ENCODE measurements at places on chromosomes 5 and 9.

GRCh38 chr9:21155501-21155900 lies 11.0 kb downstream of the IFNA21 start:
- no peak for DNase-seq

DNA sequence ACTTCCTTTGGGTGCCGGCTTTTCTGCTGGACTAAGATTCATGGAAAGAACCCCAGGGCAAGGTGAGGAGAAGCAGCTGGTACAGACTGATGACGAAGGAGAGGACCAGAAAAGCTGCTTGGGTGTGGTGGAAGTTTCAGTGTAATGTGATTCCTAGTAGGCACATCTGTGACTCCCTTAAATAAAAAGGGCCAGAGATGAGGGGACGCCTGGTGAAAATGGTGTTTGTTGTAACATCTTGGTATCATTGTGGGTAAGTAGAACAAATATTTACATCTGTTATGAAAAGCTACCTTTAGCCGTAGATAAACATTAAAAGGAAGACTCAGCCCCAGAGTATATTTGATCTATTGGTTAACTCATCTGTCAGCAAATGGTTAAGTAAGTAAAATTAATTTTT lies 33.8 kb downstream of the OTULINL start:
- DNase-seq = no peak

DNA sequence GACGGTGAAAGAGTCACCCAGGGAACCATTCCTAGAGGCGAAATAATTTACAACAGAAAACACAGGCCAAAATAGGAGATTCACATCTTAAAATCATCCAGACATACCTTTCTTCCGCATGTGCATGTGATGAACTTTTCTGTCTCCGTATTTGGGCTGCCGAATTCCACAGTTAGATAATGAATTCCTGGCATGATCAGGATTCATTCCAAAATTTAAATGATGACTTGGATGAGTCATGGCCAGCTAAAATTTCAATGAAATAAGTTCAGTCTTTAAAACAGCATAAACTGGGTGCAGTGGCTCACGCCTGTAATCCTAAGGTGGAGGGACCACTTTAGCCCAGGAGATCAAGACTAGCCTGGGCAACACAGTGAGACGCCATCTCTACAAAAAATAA lies 82.7 kb downstream of the DROSHA start:
- no peak for DNase-seq

DNA sequence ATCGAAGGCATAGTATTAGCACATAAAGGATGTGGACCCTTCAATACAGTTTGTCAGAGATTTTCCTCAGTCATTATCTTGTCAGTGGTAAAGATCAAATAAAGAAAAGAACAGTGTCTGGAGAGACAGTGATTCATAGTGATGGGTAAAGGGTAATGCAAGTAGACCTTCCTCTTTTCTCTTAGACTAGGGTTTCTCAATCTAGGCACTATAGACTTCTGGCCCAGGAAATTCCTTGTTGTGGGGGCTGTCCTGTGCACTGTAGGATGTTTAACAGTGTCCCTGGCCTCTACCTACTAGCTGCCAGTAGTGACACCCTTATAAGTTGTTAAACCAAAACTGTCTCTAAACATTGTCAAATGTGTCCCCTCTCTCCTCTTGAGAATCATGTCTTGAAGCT lies 6.9 kb downstream of the CAMK4 start:
- no peak for DNase-seq

DNA sequence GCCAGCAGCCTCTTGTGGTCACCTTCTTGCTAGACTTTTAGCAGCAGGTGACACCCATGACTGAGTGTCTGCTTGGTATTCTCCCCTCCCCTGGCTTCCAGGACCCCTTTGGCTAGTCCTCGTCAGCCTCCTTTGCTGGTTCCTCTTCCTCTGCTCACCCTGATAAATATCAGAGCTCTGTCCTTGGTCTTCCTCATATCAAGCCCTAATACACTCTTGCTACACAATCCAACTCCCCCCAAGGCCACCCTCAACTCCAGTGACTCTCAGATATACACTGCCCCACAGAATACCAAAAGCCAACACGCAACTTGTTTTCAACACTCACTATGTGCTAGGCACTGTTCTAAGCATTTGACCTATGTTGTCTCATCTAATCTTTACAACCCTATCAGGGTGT lies 30.3 kb upstream of the LCP2 start:
- DNase-seq = peak; percentile 40

GRCh38 chr9:128340691-128341434 lies 536 bp downstream of the SLC27A4 start:
- no peak for DNase-seq

GRCh38 chr9:26266146-26266793 lies 588.0 kb upstream of the TUSC1 start:
- DNase-seq = no peak

GRCh38 chr9:118595719-118596305 lies 773.4 kb downstream of the BRINP1 start:
- DNase-seq = no peak

GRCh38 chr5:36654564-36654963 lies 48.2 kb downstream of the SLC1A3 start:
- no peak for DNase-seq

GRCh38 chr5:1743769-1744085 lies 55.9 kb downstream of the MRPL36 start:
- peak; percentile 31 for DNase-seq

GRCh38 chr5:180367991-180368390 lies 14.9 kb upstream of the GFPT2 start:
- no peak for DNase-seq

- DNase-seq = no peak
Observed at GRCh38 chr9:121770415-121771273, 119.2 kb downstream of the DAB2IP start.

DNA sequence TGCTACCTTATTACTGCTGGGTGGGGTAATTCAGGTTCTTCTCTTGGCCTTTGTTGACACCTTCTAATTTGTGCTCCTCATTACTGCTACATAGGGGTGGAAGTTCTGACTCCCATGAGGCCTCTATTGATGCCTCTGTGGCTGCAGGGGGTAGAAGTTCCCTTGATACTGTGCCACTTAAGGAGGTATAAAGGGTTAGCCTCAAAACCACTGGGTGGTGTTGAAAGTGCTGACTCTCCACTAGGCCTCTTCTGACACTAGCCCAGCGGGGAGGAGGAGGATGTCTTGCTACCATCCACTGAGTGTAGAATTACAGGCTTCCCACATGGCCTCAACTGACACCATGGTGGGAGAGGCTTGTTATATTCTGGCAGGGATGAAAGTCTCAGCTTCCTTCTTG lies 36.7 kb upstream of the CCDC112 start:
- no peak for DNase-seq

DNA sequence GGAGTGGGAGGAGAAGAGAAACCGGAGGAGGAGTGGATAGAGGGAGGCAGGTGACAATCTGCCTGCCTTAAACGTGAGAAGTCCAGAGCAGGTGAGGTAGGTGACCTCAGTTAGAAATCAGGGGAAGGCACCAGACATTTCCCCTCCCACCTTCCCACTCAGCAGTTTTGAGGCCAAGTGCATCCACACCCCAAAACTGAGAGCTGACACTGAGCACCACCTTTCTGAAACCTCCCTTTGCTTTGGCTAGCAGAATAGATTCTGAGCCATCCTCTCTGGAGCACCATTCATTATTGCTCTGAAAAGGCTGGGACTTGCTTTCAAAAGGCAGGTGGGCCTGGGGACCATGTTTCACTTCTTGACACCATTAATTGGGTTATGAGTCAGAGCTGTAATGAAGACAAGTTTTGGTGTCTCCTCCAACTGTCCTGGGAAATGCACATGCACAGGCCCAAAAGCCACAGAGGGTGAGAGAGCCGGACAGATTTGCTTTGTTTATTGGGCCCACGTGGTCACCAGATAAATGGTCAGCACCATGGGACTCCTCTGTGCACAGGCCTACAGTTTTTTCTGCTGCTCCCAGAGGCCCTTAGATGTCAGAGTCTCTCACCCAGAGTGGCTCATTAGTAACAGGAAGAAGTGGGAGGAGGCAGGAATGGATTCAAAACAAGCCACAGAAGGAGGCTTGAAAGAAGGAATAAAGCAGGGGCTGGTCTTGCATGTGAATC lies 314.7 kb downstream of the TLE1 start:
- DNase-seq = no peak

GRCh38 chr5:170576602-170577535 lies 73.0 kb downstream of the KCNIP1 start:
- no peak for DNase-seq

DNA sequence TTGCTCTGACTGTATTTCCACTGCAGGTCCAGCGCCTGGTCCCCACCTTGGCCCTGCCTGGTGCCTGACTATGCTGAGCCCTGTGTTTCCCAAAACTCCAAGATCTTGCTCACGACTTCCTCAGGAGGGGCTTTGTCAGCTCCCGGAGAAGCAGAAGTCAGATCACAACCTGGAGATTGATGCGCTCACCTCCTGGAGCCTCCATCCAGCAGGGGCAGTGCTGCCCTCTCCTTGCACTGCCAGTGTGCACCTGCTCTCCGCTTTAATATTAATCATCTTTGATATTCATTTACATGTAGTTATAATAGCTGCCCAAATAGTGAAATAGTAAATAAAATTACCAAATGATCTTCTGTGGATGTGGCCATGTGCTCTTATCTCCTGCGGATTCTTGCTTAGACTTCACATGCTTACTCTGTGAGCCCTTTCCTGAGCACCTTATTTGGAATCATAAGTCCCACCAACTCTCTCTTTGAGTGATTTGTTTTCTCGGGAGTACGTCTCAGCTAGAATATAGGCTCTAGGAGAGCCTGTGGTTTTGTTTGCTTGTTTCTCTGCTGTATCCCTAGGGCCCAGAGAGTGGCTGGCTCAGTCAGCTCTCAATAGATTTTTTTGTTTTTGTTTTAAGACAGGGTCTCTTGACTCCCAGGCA lies 17.4 kb downstream of the MAML1 start:
- no peak for DNase-seq

- no peak for DNase-seq
Observed at GRCh38 chr5:113221294-113222176, 213.3 kb downstream of the TSSK1B start.

DNA sequence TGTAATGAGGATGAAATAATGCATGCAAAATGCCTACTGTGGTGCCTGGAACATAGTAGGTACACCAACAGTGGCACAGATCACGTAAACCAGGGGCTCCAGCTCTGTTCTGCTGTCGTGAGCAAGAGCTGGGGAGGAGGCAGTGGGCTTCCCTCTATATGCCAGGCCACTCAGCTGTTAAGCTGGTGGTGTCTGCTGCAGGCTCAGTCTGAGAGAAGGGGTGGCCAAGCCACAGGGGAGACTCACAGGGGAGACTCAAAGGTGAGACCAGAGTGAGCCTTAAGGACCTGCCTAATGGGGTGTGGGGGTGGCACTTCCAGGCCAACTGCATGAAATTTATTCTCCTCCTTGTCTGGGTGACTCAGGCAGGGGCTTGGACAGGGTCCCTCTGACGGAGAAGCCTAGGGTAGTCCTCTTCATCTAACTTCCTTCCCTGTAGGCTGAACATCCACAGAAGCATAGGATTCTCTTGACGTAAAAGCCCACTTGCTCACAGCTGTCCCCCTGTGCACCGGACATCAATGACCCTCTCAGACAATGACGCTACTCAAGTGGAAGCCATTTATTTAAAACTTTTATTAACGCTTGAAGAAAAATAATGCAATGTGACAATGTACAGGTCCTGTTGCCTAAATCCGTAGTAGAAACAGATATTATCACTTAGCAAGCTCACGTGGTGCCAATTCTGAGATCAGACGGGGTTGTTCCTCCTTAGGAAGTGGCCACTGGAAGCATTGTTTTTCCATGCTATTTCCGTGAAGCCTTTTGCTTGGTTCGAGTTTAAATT lies 13.9 kb downstream of the STC2 start:
- no peak for DNase-seq

- no peak for DNase-seq
Observed at GRCh38 chr5:133285583-133286021, 233.8 kb downstream of the HSPA4 start.

DNA sequence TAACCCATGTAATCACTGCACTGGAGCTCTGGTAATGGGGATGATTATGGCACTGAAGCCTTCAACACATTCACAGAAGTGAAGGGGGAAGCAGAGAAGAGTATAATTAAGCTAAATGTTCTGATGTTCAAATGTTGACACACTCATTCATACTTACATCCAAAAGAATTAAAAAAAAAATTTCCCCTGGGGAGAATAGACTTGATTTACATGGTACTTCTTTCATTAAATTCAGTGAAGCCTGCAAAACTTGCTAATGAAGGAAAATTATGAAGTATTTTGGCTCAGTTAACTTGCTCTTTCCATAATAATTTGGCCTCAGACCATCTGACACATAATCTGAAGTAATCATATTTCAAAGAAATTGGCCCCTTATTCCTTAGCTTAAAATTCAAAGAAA lies 428.8 kb downstream of the SH3GL2 start:
- DNase-seq = no peak

- no peak for DNase-seq
Observed at GRCh38 chr5:82881571-82882174, 195.5 kb downstream of the TMEM167A start.

GRCh38 chr5:135130261-135131215 lies 96.5 kb upstream of the PITX1 start:
- no peak for DNase-seq

DNA sequence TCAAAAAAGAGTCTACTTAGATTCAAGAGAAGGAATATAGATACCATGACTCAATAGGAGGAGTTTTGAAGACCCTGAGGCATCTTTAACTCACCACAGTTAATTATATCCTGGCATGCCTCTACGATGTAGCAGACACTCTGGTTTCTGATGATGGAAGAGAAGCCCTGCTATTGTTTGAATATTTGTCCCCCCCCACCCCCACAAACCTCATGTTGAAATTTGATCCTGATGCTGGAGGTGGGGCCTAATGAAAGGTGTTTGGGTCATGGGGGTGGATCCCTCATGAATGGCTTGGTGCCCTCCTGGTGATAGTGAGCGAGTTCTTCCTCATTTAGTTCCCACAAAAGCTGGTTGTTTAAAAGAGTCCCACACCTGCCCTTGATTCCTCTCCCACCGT lies 147.9 kb upstream of the TBCA start:
- no peak for DNase-seq

GRCh38 chr5:172979778-172980177 lies 3.8 kb upstream of the ATP6V0E1 start:
- DNase-seq = no peak

DNA sequence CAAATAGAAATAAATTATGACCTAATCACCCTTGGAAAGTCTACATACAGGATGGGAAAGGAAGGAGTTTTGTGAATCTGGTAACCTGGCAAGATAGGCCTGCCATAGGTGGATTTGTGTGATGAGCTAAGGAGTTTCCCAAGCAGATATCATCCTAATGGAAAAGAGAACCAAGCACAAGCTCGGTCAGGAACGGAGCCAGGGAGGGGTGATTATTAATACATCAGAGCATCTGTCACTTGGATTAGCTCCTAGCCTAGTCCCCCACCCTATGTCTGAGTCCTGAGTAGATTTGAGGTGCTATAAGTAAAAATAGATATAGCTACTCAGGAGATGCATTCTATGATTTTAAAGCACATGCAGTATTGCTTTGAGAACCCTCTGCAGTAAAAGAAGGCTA lies 57.3 kb upstream of the SMARCA2 start:
- DNase-seq = no peak

All from coronary artery (tissue), 2 donors.